ENCODE measurements at places on chromosomes 7 and 10. TPM values are rescaled to one million over a fixed set of nuclear protein-coding genes. Genes with fewer than 3 reads are reported as not detected.

The CDC14C gene
- 0.15 TPM for total RNA-seq

The GSAP gene
- not detected for total RNA-seq

DNA sequence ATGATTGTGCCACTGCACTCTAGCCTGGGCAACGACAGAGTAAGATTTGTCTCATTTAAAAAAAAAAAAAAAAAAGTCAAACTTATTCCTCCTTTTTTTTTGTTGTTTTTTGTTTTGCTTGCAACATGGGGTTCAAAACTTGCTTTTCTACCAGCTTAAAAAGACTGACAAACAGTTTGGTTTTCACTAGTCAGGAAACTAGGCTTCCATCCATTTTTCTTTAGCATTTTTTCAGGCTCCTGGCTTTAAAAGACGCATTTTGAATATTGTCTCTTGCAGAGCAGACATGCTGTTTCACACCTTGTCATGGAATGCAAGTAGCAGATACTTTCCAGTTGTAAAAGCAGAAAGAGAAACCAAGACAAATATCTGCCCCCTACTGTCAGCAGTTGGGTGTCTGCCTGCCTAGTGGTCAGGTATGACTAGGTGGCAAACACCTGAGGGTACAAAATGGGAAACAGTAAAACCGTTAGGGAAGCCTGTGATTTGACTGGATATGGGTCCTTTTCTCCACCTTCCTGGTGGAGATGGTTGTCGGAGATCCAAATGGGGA lies 139.9 kb downstream of the CCDC71L start:
- no peak for DNase-seq
- H3K27ac ChIP-seq, result no peak overlapping the region
- H3K4me1 ChIP-seq, result no peaks in the 10 kb centered on the region
- no peaks in the 10 kb centered on the region for H3K27me3 ChIP-seq
- no peak overlapping the region for H3K4me3 ChIP-seq

DNA sequence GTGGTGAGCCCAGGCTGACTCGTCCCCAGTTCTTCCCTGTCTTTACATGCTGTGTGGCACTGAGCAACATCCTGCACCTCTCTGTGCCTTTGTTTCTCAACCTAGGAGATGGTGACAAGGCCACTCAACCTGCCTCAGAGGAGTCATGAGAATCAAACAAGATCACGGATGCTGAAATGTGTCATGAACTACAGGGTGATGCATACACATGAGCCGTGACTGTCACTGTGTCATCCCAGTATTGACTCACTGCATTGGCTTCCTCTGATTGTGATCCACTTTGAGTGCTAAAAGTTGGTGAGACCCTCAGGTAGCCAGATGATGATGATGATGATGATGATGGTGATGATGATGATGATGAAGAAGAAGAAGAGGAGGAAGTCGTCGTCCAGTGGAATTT lies 11.5 kb downstream of the C10orf71 start:
- 0 out of 2 replicates have a peak, but pooled peaks cover 3% of the 10 kb centered on the region for H3K36me3 ChIP-seq
- no peak for DNase-seq

The IQUB gene
- total RNA-seq, result 0.05 TPM

The ASB10 gene
- total RNA-seq, result not detected

The HECTD2 gene
- 11.4 TPM for total RNA-seq

The ADAMTS14 gene
- 6.4 TPM for total RNA-seq
